COLO829 (cell line): ENCODE measurements at places on chromosomes 1 and 21.
A peak's percentile ranks its signal among the peaks of the same experiment; 100 is the strongest.

DNA sequence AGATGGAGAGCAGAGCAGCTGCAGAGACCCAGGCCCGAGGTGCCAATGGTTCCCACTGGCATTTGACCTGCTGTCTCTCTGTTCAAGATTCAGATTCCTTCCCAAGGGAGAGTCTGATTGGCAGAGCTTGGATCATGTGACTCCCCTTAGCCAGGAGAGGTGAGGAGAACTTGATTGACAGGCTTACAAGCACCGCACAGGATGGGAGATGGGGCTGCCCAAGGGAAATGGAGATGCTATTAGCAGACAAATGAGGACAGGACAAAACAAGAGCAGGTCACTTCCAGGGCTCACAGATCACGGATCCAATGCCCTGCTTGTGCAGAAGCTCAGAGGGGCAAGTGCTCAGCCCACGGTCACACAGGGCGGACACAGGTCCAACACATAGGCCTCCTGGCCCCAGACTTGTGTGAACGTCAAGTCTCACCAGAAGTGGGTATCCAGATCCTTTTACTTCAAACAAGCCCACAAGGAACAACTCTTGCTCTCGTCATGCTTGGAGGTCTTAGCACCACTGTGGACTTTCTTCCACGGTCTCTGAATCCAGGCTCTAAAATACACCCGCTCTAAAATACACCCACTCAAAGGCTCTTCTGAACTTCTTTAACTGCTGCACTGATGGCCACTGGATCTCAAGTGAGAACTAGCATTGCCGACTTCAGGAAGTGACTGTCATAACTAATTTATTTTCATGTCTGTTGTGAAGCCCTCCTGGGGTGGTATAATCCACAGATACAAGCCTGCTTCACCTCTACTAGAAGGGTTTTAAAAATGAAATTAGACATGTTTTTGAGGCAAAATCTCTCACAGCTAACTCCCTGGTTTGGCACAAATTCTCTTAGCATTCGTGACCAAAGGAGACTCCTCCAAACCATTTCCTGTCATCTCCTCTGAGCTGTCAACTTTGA, 274.9 kb downstream of the RRAGC start:
- DNase-seq = no peak

- DNase-seq = peak; percentile 54
Observed at GRCh38 chr1:204446413-204447111, 34.9 kb upstream of the PPP1R15B start.

GRCh38 chr1:187933562-187934419, 1105.0 kb downstream of the PLA2G4A start:
- no peak for DNase-seq

DNA sequence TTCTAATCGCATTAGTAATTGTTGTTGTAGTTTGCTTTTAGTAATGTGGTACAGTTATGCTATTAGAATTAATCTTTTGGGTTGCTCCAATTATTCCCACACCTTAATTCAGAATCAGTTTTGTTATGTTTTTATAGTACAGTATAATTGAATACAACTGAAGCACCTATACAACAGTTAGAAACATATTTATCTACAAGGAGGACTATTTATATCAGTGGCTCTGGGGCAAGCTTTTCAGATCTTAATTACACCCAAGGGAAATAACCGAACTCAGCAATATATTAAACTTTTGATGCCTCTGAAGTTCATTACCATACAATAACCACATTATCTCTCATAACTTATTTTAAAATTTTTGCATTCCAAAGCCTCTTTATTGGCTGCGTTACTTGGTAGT, 74.4 kb downstream of the LHX9 start:
- DNase-seq = no peak

- no peak for DNase-seq
Observed at GRCh38 chr1:211742889-211743529, 67.6 kb upstream of the NEK2 start.

DNA sequence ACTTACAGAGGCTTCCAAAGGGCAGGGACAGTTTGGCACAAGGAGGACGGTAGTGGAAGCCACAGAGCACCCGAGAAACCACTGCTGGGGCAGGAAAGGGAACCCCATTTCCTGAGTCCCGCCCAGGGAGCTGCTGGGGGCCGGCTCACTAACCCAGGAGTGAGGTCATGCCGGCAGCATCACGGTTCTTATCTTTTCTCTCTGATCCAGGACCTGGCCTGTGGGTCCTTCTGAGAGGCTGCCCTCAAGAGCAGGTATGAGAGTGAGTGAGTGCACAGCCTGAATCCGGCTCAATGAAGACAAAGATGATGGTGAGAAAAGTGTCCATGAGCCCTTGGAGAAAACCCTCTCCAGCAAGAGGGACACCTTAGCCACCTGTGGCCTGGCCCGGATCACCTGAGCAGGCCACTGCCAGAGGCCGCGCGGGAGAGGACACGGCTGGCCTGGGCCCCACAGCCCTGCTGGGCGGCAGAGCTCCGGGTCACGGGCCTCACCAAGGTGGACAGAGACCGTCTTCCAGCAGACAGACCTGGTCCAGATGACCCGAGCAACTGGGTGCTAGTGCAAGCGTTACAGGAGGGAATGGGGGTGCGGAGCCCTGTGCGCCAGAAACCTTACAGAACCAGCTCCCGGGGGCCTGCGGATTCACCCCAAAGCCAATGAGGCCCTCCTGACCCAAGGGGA, 94.9 kb downstream of the RIPK4 start:
- no peak for DNase-seq

DNA sequence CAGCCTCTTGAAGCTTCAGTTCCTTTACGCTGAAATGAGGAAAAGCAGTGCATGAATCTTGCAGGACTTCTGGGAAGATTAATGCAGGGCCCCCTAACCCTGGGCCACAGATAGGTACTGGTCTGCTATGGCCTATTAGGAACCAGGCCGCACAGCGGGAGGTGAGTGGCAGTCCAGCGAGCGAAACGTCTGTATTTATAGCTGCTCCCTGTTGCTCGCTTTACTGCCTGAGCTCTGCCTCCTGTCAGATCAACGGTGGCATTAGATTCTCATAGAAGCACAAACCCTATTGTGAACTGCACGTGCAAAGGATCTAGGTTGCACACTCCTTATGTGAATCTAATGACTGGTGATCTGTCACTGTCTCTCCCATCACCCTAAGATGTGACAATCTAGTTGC, 130.2 kb downstream of the CHRM3 start:
- no peak for DNase-seq

GRCh38 chr1:154975409-154976059, 1.1 kb downstream of the CKS1B start:
- DNase-seq = no peak

DNA sequence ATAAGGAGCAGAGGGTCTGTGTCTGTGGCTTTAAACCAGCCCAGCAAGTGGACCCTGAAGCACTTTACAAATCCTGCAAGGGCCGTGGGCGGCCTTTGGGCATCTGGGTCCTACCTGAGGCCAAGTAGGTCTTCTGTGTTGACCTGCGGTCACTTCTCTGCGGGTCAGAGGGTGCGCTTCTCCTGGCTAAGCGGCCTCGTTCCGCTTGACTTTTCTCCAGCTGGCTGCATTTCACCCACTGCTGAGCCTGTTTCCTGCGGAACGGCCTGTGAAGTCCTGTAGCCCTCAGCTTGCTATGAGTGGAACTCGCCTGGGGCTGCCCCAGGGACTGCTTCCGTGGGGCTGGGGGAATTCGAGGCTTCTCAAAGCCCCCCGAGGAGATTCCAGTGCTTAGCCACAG, 43.3 kb downstream of the SLC37A1 start:
- DNase-seq = no peak

GRCh38 chr1:195462646-195463045, 1145.6 kb downstream of the KCNT2 start:
- no peak for DNase-seq

DNA sequence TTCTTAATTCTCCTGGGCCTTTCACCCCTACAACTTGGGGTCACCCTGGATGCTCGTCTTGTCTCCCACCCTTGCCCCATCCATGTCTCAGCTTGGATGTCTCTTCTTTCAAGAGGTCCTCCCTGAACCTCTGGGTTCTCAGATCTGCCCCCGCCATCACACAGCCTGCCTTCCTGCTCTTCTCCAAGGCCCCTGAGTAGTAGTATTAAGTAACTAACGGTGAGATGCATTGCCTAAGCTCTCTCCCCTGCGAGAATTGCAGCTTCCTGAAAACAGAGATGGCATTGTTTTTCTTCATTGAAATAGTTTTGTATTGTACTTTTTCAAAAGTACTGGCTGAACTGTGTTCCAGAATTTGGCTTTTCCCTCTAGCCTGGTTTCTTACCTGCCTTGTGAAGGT, 16.0 kb downstream of the MIIP start:
- no peak for DNase-seq

DNA sequence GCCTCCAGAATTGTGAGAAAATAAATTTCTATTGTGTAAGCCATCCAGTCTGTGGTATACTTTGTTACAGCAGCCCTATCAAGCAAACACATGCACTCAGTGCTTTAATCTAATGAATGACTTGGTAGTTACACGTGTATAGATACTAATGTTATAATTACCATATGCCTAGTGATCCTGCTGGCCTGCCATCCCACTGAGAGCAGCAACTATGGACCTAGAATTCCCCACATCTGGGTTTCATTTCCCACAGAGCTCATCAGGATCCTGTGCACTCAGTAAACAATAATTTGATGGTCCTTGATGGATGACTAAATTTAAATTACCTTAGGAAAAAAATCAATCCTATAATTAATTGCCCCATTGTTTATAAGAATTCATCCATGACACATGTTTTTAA, 86.5 kb upstream of the RGS1 start:
- DNase-seq = no peak

- no peak for DNase-seq
Observed at GRCh38 chr1:225977937-225978748, 21.0 kb downstream of the SDE2 start.

- DNase-seq = peak; percentile 88
Observed at GRCh38 chr1:161706482-161707347, at the start of gene FCRLA. FCRLA (plus strand) TSS chr1:161707229; CDS start chr1:161707265, 36 bp downstream.

DNA sequence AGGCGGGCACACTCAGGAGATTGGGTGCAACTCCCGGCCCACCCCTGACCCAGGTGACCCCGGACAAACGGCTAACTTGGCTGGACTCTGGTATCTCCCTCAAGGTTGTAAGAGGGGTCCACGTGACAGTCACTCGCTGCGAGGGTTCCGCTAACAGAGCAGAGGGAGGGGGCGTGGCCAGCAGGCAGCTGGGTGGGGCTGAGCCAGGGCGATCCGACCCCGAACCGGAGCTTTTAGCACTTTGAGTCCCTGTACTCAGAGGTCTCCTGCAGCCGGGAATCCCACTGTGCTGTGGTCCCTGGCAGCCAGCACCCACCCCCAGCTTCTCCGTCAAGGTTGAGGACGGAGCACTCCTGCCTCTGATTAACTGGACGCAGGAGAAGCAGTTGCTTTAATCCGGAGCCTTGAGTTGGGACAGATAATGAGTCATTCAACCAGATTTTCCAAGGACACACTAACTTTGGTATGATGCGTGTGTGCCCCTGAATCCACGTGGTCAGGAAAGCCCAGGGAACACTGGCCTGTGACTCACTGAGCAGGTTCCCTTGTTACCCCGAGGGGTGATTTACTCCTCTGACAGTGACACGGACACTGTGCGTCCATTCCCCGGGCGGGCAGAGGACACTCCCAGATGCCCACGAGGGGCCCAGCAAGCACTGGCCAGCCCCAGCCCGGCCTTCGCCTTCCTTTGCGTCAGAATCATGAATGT, 16.8 kb downstream of the TRPM2 start:
- DNase-seq = peak; percentile 20

DNA sequence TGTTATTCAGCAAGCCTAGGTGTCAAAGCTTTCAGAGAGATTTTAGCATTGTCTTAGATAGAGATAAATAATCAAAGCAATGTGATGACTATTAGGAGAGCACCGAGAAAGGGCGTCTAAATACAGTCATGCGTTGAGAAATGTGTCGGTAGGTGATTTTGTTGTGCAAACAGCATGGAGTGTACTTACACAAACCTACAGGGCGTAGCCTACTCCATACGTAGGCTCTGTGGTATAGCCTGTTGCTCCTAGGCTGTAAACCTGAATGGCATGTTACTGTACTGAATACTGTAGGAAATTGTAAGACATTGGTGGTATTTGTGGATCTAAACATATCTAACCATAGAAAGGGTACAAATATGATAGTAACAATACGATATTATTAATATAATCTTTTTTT, 31.8 kb downstream of the KIF1B start:
- no peak for DNase-seq

DNA sequence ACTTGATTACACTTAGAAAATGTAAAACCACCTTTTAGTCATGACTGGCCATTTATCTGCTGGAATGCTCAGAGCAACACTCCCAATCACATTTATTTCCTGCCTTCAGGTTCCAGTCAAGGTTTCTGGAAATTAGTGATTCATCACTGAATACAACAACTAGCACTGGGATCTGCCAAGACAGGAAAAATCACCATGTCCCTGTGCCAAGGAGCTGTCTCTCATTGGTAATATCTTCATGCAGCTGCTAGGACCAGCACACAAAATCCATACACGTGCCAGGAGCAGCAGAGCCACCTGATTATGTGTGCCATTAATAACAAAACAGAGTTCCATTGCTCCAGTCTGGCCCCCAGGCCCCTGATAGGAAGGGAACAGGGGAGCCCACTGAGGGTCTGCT, 194.6 kb downstream of the TNR start:
- DNase-seq = no peak

DNA sequence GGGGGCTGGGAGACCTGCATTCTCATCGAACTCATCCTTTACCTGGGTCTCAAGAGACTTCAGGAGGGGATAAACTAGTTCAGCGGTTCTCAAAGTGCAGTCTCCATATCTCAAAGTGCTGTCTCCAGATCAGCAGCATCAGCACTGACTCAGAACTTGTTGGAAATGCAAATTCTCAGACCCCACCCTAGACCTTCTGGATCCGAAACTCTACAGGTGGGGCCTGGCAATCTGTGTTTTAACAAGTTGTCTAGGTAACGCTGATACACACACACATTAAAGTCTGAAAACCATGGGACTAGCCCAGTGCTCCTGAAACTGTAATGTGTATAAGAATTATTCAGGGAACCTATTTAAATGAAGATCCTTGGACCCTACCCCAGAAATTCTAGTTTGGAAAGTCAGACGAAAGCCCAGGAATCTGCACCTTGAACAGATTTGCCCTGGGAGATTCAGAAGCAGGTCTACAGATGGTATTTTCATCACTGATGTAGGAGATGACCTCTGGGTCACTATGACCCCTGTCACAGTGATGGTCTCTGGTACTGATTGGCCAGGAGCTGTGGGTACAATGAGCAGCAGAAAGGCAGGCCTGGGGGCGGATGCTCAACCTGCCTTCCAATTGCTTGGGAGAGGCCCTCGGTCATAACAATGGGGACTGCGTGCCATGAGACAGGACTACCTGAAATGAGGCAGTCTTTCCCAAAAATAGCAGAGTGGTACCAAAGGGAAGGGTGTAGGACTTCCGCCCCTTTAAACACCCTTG, 127.2 kb downstream of the FAM78B start:
- no peak for DNase-seq

- no peak for DNase-seq
Observed at GRCh38 chr1:117271129-117271528, 60.4 kb upstream of the VTCN1 start.
